ENCODE measurements at places on chromosomes 16 and 17.

- no peak for DNase-seq
Measured at GRCh38 chr16:85959686-85960085, 60.7 kb downstream of the IRF8 start.

- DNase-seq = no peak
Measured at GRCh38 chr16:31182391-31182790, 2.5 kb downstream of the FUS start.

- no peak for DNase-seq
Measured at GRCh38 chr17:59751955-59752413, 44.5 kb downstream of the VMP1 start.

- DNase-seq = no peak
Measured at GRCh38 chr16:13435415-13435814, 484.5 kb upstream of the ERCC4 start.

GRCh38 chr16:56057151-56057550 is 134.1 kb upstream of the GNAO1 start:
- no peak for DNase-seq

GRCh38 chr16:75104836-75105235 is 11.7 kb downstream of the LDHD start:
- DNase-seq = no peak

DNA sequence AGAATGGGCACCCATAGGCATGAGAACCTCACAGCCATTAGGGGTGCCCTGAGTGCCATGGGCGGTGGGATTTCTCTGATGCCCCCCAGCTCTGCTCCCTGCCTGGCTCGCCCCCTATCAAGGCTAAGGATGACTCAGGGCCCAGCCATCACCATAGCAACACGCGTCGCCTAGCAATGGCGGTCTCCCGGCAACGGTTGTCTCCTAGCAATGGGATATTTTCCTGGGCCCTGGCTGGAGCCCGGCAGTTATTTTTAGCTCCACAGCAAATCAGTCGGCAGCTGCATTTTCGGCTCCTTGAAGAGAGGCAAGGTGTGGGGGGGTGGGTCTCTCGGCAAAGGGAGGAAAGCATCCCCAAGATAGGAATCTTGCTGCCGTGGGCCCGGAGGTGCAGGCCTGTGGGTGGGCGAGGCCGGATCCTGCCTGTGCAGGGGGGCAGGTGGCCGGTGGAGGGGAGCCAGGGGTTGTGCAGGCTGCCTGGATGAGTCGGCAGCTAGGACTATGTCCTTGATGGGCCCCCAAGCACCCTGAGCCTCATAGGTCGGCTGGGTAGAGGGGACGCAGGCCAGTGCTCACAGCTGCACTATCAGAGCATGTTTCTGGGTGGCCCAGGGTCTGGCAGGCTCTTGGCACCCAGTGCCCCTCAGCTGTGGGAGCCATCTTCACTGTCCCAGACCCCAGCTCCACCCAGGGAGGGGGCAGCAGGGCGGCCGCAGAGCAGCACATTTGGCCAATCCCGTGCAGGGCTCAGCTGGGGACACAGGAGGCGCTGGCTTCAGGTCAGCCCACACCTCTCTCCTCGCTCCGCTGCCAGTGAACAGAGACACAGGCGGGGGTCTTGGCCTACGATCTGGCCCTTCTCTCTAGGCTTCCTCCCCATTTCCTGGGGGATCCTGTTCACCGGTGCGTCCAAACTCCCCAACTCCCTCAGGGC is 4.2 kb upstream of the FBXL16 start:
- DNase-seq = no peak

GRCh38 chr17:83155128-83156121 is 76.0 kb downstream of the METRNL start:
- DNase-seq = no peak

DNA sequence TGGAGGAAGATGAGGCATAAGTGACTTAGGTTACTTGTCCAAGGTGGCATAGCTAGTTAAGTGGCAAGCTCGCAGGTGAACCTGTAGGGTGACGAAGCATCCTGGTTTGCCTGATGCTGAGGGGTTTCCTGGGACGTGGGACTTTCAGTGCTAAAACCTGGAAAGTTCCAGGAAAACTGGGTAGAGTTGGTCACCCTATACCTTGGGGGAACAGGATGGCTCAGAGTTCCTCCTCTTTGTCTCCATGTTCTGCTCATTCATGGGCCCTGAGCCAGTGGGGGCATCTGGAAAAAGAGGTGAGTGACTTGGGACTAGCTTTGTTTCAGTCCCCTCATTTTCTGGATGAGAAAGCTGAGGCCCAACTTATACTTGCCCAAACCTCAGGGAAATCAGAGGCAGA is 268.0 kb upstream of the N4BP1 start:
- no peak for DNase-seq

GRCh38 chr17:56690441-56691291 is 97.2 kb downstream of the NOG start:
- DNase-seq = no peak

GRCh38 chr16:67528870-67529581 is 397 bp downstream of the RIPOR1 start:
- DNase-seq = no peak

- DNase-seq = no peak
Measured at GRCh38 chr17:78125138-78125913, 3.2 kb downstream of the TMC6 start.

- no peak for DNase-seq
Measured at GRCh38 chr17:40094874-40095273, 5.5 kb downstream of the NR1D1 start.

- DNase-seq = no peak
Measured at GRCh38 chr16:84786605-84787262, 33.1 kb upstream of the CRISPLD2 start.

GRCh38 chr16:20905576-20905975 is 5.0 kb downstream of the LYRM1 start:
- no peak for DNase-seq

- no peak for DNase-seq
Measured at GRCh38 chr17:81064678-81065475, 29.9 kb downstream of the BAIAP2 start.

GRCh38 chr17:50484386-50485155 is 5.9 kb downstream of the RSAD1 start:
- no peak for DNase-seq
